Anterior cingulate cortex (tissue), 58 donors: ENCODE measurements at places on chromosomes 2 and 18.
A peak's percentile ranks its signal among the peaks of the same experiment; 100 is the strongest.

DNA sequence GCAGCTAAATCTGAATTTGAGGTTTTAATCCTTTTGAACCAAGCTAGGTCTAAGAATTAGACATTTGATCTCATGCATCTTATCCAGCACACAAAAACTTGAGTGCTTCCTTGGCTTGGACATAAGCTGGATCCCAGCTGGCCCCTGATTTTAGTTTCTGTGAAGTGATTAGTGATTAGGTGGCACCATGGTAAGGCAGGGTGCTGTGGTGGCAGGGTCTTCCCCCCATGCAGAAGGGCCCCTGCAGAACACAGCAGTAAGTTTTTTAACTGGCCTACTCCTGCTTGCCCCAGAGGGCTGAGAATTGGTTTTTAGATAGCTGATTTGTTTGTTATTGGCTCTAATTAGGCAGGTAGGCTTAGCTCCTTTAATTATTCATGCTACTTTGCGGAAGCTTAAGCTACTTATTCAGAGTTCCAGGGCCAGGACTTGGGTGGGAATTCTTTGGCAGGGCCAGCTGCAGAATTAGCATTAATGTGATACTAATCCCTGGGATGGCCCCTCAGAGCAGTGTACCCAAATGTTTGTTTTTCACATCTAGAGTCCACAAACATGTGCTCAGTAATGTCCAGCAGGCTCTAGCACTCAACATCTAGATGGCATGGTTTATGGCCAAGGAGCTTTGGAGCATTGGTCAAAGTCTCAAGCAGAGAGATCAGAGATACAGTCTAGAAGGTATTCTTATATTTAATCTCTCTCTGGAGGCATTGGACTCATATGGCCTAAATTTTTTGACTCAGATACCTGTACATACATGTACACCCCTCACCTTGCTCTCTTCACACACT, 99.6 kb downstream of the FMNL2 start:
- no peak for DNase-seq

DNA sequence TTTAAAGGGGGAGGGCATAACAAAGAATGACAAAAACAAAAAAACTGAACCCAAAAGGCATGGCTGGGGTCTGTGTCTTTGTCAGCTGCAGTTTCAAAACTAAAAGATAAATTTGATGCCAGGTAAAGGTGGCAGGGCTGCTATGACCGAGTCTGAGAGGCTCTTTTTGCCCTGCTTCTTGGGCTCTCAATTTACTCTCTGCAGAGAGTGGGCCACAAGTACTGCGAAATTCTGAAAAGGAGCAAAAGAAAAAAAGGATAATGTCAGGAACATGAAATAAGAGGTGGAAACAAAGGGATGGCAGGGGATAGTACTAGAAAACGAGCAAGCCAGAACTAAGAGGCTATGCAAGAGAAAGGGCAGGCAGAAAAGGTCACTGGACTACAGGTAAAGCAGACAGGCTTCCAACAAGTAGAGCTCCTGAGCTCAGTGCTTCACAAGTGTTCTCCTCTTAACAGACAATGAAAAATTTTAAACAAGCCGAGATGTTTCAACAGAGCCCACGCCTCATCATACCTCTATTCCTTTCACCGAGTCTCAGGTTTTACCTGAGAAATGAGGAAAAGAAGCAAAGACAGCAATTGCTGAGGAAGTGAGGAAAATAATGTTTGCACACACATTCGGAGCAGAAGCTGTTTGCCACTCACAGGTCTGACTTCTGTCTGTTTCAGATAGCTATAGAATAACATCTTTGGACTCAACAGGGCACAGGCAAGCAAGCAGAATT, 7.3 kb downstream of the IRS1 start:
- no peak for DNase-seq

DNA sequence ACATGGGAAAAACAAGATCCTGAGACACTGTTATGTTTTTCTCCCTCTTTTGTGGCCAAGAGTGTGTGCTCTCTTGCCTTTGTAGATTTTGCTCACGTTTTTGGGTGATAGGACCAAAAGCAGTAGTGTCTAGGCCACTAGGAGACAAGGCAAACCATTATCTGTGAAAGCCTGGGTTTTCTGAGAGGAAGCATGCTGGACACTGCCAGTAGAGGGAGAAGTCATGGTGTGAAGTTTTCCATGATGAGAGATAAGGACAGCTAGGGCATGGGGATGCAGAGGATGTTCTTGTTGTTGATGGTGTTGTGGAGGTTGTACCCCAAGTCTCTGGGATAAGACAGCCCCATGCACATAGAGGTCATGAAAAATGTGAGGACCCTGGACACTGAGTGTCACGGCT, 285.3 kb downstream of the SOX11 start:
- no peak for DNase-seq

DNA sequence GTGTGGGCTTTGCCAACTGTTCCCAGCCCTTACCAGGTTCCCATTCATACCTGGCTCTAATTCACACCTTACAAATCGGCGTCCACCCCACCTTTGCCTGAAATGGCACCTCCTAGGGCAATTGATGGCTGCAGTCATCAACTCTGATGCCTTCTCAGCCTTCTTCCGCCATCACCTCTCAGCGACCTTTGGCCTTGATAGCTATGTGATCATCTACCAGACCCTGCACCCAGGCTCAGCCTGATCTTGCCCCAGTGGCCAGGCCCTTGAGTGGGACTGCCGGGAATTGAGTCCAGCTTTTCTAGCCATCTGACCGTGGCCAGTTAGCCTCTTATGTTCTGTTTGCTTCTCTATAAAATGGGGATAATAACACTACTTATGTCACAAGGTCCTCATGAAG, 32.5 kb downstream of the PSD4 start:
- no peak for DNase-seq

DNA sequence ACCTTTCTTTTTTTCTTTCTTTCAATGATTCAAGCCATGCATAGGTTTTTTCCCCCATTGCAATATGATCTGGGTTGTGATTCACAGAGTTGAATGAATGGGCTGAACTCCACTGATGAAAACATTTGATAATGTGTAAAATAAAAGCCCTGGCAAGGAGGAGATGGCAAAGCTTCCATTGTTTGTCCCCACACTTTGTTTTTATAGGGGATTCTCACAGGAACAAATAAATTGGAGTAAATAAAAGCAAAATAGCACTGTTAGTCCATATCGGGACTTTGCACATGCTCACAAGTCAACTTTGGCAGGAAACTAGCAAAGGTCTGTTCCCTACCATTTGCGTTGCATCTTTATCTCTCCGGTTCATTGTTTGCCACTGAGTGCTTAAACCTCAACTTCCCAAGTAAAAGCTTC, 55.7 kb downstream of the MEIS1 start:
- no peak for DNase-seq

DNA sequence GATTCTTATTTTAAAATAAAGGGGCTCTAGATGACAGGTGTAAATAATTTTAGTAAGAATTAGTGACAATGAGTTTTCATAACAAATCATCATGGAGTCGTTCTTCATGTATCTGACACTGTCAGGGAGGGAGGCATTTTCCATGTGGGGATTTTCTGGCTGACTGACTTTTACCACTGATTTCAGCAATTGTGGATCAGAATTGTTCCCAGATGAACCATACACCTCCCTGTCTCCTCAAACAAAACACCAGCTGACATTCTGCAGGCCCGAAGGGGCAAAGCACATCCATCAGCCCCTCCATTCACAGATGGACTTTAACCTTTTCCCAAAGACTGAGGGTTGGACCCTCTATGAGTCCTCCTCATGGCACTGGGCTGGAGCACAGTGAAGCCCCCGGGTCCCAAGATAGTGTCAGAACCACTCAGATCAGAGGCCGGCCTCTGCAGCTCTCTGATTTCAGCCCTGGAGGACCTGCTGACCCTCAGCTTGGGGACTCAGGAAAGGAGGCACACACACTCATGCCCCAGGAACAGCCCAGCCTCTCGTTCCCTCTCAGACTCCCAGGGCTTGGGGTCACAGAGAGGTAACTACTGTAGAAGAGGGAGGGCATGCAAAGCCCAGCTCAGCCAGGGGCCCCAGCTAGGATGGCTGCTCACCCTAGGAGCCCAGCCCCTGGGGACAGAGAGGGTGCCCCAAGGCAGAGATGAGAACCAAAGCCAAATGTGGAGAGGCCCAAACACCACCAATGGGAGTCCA, 43.2 kb upstream of the LOXHD1 start:
- no peak for DNase-seq

DNA sequence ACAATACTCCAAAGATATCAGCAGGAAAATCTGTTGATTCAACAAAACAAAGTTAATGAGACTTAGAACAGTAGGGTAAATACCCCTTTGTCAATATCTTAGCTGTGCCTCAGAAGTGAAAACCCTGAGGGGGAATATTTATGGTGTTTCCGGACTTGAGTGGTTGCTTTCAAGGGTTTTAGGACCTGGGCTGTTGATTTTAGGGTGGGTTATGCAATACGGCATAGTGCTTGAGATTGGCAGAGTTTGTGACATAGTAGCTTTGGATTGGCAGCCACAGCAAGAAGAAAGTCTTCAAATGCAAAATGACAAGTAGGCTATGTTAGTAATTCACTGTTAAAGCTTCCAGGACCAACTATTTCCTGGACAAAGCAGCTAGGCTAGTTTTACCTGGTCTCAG, 826.3 kb upstream of the CDH2 start:
- DNase-seq = no peak

DNA sequence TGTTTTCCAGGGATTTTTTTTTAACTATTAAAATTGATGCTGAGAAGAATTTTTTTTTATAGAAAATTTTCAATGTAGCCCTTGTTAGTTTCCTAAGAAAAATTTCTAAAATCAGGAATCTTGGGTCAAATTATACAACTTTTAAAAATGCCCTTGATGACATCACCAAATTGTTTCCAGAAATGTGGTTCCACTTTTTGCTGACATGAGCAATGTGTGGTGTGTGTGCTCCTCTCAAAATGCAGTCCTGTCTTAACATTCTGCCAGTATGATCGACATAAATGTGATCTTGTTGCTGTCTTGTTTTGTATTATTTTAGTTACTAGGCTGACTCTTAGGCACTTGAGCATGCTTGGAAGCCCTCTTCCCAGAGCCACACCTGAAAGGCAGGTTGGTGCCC, 89.7 kb upstream of the ST6GAL2 start:
- no peak for DNase-seq

DNA sequence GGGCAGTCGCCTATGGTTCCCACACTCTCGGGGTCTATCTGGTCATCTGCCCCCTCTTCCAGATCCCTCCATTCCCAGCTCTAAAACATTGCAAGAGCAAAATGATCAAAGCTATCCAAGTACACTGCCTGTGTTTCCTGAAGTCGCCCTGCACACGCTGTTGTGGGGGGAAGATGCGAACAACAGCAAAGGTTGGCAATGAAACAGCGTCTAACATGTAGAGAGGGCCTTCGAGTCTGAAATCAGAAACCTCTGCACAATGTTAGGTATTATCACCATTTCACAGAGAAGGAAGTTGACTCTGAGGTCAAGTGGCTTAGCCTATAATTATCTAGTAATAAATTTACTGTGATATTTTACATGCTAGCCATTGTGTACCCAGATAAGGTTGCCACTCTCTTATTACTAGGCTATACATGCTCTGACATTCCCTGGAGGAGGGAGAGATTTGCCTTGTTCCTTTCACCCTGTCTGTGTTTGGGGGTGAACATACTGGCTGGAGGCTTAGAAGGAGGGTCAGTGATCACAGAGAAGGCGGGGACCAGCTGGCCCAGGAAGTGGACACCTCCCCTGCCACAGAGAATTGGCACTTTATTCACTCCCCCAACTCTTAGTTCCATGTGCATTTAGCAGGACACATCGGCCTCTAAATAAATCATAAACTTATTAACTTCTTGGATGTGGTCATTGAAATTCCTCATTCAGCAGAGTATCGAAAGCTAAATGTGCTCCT, 36.8 kb downstream of the KCTD1 start:
- DNase-seq = no peak

- no peak for DNase-seq
Measured at GRCh38 chr18:25056429-25056828, 295.5 kb downstream of the ZNF521 start.

DNA sequence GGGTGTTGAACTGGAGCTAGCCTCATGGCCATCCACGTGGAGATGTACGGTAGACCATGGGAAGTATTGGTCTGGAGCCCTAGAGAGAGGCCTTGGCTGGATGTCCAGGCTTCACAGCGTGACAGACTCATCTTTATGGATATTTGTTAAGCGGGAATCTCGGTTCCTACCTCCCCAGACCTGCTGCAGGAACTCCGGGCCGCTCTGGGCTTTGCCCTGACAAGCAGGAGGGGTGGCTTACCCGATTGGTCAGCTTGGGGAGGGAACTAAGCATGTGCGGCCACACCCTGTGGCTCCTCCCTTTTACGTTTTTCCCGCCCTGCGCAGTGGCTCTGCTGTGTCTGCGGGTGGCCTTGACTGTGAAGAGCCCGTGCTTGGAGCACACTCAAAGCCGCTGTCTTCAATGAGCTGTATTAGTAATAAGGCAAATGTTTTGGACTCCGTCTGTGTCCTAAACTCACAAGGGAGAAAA, 52.3 kb downstream of the PAPOLG start:
- DNase-seq = peak; percentile 8

DNA sequence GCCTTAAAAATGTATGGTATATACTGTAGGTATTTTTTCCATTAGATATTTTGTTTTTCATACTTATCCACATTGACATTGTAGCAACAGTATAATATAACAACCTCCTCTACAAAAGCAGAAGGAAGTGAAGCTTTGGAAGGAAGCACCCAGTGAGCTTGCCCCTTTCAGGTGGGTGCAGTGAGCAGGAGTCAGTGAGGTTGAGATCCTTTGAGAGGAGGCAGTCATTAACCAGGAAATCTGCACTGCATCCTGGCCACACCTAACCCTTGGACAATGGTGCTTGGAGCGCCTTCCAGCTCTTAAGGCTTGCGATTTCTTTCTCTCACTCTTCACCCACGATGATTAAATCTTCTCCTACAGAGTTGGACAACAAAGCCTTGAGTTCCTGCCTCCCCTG, 13.9 kb downstream of the IL37 start:
- no peak for DNase-seq

DNA sequence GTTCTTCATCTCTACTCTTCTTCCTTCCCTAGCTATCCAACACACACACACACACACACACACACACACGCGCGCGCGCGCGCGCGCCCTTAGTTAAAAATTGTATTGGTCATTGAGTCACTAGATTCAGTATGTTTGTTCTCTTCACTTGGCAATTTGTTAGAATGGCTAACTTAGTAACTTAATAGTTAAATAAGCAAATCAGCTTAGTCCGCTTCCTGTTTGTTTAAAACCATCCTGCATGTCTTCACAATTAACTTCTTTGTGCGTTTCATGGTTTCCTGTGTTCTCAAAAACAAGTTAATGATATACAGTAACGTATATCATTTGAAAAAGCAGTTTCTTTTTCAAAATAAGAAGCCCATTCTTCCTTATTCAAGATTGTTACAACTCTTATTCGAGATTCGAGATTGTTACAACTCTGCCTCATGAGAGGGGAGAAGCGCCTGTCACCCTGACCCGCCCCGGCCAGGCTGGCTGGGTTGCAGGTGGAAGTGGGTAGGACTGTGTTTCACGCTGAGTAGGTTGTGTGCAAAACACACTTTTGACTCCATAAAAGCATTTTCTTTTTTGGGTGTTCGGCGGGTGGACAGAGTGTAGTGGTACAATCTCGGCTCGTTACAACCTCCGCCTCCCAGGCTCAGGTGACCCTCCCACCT, 9.5 kb upstream of the CNNM3 start:
- DNase-seq = no peak
